Activated T-cell treated with anti-CD3 and anti-CD28 coated beads for 48 hours (primary cell): ENCODE measurements at places on chromosomes 4 and X.

GRCh38 chrX:125646195-125646594 lies 326.5 kb downstream of the TEX13C start:
- DNase-seq, result no peak

- no peak for DNase-seq
These were observed 137.6 kb downstream of the CPZ start for GRCh38 chr4:8730159-8730558.

DNA sequence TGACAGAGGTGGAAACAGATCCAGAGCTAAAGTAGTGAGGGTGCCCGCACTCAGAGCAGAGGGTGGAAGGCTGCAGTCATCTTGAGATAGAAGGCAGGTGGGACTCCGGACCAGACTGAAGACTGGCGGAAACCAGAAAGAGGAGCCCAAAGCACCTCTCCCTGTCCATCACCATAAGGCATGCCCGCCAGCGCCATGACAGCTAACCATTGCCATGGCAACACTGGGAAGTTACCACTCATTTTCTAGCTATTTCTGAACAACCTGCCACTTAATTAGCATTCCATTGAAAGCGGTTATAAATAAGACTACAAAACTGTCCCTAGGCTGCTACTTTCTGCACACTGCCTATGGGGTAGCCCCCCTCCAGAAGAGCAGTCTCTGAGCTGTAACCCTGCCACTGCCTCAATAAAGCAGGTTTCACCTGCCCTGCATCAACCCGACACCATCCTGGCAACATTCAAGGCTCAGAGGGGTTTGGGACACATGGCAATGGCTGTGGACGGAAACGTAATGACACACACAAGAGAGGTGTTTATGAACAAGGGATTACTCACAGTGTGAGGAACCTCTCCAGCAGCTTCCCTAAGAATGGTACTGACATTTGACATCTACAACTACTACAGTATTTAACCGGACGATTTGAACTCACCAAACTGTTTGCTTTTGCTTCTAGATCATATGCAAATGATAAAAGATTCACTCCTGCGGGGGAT lies 27.8 kb upstream of the FGFBP2 start:
- DNase-seq, result no peak

DNA sequence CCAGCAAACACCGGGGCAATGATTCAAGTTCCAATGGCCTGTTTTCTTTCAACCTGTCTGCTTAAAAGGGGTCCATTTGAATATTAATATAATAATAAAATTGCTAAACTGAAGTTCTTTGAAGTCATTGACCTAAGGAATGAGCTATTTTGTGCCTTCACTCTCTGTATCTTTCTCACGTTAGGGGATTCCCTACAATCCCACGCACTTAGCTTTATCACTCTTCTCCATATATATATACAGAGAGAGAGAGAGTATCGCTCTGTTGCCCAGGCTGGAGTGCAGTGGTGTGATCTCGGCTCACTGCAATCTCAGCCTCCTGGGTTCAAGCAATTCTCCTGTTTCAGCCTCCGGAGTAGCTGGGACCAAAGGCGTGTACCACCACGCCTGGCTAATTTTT lies 83.9 kb upstream of the NWD2 start:
- no peak for DNase-seq

GRCh38 chrX:107552930-107553329 lies 75.4 kb upstream of the PRPS1 start:
- DNase-seq, result no peak

DNA sequence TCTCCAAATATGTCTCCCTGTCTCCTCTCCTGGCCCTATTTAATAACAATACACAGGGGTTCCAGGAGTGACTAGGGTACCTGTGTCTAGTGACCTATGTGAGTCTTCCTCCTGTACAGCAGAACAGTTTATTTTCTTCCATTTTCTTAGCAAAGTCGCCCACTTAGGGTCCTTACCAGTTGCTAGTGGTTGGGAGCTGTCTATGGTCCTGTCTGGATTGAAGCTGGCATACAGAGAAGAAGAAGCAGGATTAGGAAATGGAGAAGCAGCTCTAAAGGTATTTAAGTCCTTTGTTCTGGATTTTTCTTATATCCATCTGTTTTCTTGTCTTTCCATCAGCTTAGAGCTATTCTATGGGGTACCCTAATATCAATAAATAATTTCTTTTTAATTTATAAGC lies 587.1 kb upstream of the CPEB2 start:
- DNase-seq, result no peak

GRCh38 chrX:65846974-65847373 lies 179.5 kb downstream of the MSN start:
- no peak for DNase-seq

- no peak for DNase-seq
These were observed 2085.4 kb downstream of the ARAP2 start for GRCh38 chr4:34158878-34159277.

- DNase-seq, result no peak
These were observed 43.2 kb downstream of the AKAP4 start for GRCh38 chrX:50157545-50158135.

GRCh38 chr4:13950491-13950890 lies 323.0 kb upstream of the BOD1L1 start:
- no peak for DNase-seq

GRCh38 chr4:80016506-80016905 lies 56.5 kb downstream of the ANTXR2 start:
- no peak for DNase-seq

DNA sequence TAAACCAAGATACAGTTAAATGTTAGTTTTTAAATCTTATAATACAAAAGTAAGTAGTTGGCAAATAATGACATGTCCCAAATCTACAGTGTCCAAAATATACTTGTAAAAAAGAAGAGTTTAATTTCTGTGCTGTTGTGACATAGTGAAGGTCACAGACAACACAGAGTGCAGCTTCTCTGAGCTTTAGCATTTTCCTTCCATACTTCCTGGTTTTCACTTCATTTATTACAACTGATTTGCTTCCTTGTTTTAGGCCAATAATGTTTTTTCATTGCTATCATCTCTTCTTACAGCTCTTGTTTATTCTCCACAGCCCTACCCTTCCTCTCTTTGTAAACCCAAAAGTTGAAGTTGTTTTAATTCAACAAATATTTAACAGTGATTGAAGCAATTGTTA lies 132.4 kb upstream of the TET2 start:
- DNase-seq, result no peak

DNA sequence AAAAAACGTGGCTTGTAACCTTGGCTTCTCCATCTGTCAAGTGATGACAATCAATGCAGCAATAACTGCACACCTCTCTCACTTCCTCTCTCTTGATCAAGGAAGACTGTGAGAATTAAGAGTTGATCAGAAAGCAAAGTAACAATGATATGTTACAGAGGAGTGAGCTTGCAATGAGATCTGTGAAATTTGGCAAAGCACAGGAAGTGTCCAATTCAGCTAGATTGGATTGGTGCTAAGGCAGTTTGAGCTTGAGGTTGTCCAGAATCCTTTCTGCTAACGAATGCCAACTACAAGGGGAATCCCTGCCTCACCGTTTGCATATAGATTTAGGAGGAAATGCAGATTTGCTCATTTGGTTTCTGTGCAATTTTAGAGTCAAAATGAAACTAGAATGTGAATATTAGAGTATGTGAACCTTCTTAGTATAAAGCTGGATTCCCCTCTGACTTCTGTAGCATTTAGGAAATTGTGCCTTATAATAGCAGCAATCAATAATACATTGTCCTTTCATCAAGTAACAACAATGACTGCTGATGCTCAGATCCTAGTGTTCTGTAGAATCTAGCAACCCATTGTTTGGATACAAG lies 346.4 kb downstream of the PTTG2 start:
- no peak for DNase-seq

GRCh38 chr4:83626245-83626836 lies 90.4 kb downstream of the GPAT3 start:
- DNase-seq, result no peak

GRCh38 chr4:51909236-51909703 lies 66.3 kb downstream of the DCUN1D4 start:
- DNase-seq, result no peak

DNA sequence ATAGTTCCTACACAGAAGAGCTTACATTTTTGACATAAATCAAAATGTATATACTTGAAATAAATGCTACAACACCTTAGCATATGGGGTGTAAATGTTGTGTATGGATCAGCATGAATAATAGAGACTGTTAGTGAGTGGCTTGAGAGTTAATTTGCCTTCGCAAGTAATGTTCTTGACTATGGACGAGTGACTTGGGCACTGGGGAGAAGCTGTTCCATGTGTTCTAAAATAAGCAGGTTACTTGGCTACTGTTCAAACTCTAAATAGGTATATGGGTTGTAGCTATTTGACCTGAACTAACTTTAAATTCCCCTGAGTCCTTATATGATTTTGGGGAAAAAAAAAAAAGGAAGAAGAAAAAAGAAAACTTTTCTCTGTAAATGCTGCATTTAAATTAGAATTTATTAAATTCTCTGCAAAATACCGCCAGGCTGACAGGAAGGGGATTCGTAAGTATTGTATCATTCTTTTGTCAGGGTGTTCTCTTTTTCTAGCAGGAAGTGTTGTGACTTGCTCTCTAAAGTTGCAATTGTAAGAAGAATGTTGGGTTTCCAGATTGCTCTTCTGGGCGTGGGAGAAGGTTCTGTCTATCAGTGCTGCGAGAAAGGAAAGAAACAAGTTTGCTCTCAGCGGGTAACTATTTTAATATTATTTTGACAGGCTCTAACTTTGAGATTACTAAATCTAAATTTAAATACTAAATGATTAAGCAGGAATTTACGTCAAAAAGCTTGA lies 32.2 kb downstream of the PLS3 start:
- DNase-seq, result no peak

- no peak for DNase-seq
These were observed 454.1 kb downstream of the PDGFC start for GRCh38 chr4:156517546-156517945.

DNA sequence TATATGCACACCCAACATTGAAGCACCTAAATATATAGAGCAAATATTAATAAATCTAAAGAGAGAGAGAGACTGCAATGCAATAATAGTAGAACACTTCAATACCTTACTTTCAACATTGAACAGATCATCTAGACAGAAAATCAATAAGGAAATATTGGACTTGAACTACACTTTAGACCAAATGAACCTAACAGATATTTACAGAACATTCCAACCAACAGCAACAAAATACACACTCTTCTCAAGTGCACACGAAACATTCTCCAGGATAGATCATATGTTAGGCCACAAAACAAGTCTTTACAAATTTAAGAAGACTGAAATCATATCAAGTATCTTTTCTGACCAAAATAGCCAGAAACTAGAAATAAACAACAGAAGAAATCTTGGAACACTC lies 66.6 kb downstream of the CD99L2 start:
- DNase-seq, result no peak

DNA sequence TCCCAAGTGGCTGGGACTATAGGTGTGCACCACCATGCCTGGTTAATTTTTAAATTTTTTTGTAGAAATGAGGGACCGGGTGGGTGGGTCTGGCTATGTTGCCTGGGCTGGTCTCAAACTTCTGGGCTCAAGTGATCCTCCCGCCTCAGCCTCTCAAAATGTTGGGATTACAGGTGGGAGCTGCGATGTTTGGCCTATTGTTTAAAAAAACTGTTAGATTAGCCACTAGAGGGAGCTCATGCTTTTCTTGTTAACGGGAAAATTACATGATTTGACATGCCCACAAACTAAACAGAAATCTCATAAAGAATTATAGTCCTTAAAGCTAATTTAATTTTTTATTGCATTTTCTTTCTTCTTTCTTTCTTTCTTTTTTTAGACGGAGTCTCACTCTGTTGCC lies 5.0 kb upstream of the SDAD1 start:
- DNase-seq, result no peak

DNA sequence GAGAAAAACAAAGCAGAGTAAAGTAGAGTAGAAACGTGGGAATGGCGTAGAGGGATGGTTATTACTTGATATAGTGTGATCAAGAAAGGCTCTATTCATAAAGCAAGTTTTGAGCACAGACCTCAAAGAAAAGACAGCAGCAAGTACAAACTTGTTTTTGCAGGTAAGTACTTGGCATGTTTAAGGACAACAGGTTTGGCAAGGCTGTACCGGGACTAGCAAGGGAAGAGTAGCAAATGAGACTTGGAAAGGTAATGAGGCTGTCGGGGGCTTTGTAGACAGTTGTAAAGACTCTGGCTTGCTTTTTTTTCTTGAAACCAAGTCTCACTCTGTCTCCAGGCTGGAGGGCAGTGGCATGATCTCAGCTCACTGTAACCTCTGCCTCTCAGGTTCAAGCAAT lies 40.9 kb downstream of the NEK1 start:
- no peak for DNase-seq

DNA sequence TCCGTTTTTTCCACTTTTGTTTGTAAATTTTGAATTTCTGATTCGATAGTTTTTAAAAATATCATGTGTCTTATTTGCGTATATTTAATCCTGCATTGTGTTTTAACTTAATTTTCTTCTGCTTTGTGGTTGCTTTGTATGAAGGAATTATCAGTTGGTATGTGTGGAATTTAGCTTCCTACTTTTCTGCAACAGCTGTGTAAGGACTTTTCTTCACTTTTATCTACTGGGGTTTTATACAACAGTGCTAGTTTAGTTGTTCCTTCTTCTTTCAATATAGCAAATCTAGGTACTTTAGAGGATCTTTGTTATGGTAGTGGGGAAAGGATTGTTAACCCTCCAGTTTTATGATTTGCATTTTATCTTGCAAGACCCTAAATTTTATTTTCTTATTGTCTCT lies 410.3 kb downstream of the CCSER1 start:
- DNase-seq, result no peak

GRCh38 chr4:112370466-112370865 lies 73.3 kb downstream of the ALPK1 start:
- DNase-seq, result no peak

- no peak for DNase-seq
These were observed at the start of gene TMEM47 for GRCh38 chrX:34656842-34657725. Gene TMEM47 (minus strand): TSS chrX:34657285. CDS start chrX:34657029, 256 bp downstream.

DNA sequence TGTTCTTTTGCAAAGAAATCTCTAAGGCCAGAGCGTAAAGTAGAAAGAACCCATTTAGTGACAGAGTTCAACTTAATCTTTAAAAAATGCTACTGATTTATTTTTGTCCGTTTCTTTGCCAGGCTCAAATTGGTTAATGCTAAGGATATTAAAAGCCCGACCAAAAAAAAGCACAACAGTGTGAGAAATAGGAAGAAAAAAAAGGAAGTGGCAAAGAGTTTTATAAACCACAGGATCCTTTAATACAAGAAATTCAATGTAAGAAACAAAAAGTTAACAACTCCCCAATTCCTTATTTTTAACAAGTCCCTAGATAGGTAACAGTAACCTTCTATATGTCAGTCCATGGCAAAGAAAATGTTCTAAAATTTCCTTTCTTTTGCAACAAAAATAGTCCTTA lies 480.4 kb downstream of the ACTRT1 start:
- DNase-seq, result no peak

DNA sequence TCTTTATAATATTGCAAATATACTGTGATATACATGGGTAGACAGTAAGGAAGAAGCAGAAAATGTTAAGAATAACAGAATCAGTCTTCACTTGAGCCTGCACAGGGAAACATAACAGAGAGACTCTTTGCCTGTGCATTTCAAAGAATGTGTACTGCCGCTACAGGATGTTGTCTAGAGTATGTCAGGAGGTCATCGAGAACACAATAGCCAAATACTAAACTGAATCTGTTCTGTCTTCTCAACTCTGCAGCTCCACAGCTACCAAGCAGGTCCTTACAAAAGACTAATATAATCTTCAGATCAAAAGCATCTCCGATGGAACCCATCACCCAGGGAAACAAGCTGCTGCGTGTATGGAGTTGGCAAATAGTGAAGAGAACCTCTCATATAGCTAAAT lies 471.5 kb downstream of the PCDH10 start:
- DNase-seq, result no peak

- no peak for DNase-seq
These were observed 245.9 kb downstream of the MID1IP1 start for GRCh38 chrX:39047174-39047573.

GRCh38 chrX:39133971-39134370 lies 332.7 kb downstream of the MID1IP1 start:
- DNase-seq, result peak; percentile 2
